ENCODE measurements at places on chromosomes 2 and 18. TPM values are rescaled to one million over a fixed set of nuclear protein-coding genes. Genes with fewer than 3 reads are reported as not detected.

GRCh38 chr2:134080386-134081089, 173.3 kb upstream of the MGAT5 start:
- no peak for DNase-seq
- H3K27me3 ChIP-seq, result peaks cover 13% of the 10 kb centered on the region
- no peak overlapping the region for H3K4me3 ChIP-seq
- no peaks in the 10 kb centered on the region for H3K36me3 ChIP-seq
- no peak overlapping the region for H3K27ac ChIP-seq

GRCh38 chr2:114022360-114023085, 132.6 kb downstream of the ACTR3 start:
- H3K27ac ChIP-seq, result no peak overlapping the region
- H3K4me1 ChIP-seq, result no peaks in the 10 kb centered on the region
- no peaks in the 10 kb centered on the region for H3K36me3 ChIP-seq
- peaks cover 2% of the 10 kb centered on the region for H3K27me3 ChIP-seq
- no peak overlapping the region for H3K4me3 ChIP-seq
- DNase-seq, result no peak

- no peak for DNase-seq
- no peaks in the 10 kb centered on the region for H3K4me1 ChIP-seq
- H3K4me3 ChIP-seq, result no peak overlapping the region
- H3K27me3 ChIP-seq, result peaks cover 29% of the 10 kb centered on the region
Observed at GRCh38 chr18:2857491-2858131, 10.8 kb downstream of the EMILIN2 start.

DNA sequence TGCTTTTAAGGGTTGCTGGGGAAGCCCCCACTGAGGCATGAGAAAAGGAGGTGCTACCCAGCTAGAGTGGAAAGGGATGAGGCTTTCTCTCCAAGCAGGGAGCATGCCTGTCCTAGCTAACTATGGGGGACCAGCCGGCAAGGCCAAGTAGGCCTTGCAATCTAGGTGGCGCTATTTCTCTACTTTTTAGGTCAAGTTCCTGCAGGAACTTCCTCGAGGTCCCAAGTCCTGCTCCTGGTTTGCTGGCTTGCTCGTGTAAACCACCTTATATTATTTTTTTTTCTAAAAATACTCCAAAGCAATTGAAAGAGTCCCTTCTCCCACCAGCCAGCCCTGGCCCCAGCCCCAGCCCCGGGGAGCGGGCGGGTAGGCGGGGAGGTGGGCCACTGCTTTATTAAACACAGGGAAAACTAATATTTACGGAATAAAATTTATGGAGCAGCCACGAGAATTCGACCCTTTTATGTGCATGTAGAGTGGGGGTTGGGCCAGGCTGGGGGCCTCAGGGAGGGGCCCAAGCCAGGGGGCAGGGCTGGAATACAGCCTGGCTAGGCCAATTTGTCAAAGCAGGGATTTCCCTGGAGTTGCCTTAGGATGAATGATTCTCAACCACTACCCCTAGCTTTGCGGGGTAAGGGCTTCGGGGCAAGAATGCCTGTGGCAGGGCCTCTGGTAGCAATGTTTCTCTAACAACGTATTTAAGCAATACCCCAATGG, 12.8 kb upstream of the IHH start:
- DNase-seq, result no peak
- peaks cover 3% of the 10 kb centered on the region for H3K36me3 ChIP-seq
- no peaks in the 10 kb centered on the region for H3K4me1 ChIP-seq
- no peak overlapping the region for H3K27ac ChIP-seq
- no peaks in the 10 kb centered on the region for H3K27me3 ChIP-seq

DNA sequence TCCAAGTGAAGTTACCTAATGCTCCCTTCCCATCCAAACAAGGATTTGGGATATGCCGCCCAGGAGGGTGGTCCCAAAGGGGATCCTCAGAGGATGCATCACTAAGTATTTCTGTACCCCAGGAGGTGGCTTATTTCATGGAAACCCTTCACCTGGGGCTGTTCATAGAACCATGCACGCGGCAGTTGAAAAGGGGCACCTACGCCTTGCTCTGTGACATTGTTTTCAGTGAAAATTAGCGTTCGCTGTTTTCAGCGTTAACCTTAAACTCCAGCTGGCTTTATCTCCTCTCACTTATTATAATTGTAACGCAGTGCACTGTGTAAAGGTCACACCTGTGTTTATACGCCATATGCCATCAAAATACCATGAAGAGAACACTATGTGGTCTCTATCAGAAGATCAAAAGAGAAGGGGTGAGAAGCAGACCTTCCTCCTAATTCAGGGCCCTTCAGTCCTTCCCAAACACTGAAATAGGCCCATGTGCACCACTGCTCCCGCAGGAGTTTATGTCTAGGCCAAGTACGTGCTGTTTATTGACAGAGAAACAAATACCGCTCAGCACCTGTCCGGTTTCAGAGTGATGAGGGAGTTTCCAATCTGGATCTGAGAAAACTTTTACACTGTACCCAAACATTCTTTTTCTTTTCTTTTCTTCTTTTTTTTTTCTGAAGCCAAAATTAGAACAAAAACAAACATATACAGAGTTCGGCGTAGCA, 162.1 kb downstream of the BCL2 start:
- peaks cover 99% of the 10 kb centered on the region for H3K4me1 ChIP-seq
- H3K36me3 ChIP-seq, result peaks cover 23% of the 10 kb centered on the region
- no peak for DNase-seq
- peak overlapping the region; percentile 90 for H3K27ac ChIP-seq
- peak overlapping the region; percentile 81 for H3K4me3 ChIP-seq
- no peaks in the 10 kb centered on the region for H3K27me3 ChIP-seq

Gene TMEM169
- 1.1 TPM for total RNA-seq
